ENCODE measurements at places on chromosomes 13 and 19. TPM values are rescaled to one million over a fixed set of nuclear protein-coding genes. Genes with fewer than 3 reads are reported as not detected.

The ZNF471 gene
- polyA plus RNA-seq: 0.14 TPM

The LGALS7 gene
- not detected for polyA plus RNA-seq

The ZBTB7A gene
- polyA plus RNA-seq: 75.7 TPM

The TRPM4 gene
- not detected for polyA plus RNA-seq

The N4BP2L2 gene
- polyA plus RNA-seq: 114 TPM

The IGFL3 gene
- polyA plus RNA-seq: not detected

Data from IgD-negative memory B cell (primary cell).